ENCODE measurements at places on chromosomes 5 and 9.

DNA sequence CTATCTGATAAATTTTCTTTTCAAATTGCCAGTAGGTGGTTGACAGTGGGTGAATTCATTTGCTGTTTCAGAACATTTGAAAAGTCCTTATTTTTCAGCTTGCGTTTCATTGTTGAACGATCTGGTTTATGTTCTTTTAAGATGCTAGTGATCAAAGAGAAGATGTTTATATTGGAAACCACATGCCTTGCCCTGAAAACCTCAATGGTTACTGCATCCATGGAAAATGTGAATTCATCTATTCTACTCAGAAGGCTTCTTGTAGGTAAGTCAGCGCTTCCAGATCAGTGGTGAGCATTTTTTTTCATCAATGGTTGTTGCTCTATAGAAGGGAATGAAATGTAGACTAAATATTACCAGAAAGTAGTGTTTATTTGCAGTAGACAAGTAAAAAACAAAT is 16.6 kb upstream of the CAVIN4 start:
- no peaks in the 10 kb centered on the region for H3K36me3 ChIP-seq
- DNase-seq = no peak
- H3K27me3 ChIP-seq = no peaks in the 10 kb centered on the region
- no peak overlapping the region for H3K27ac ChIP-seq

GRCh38 chr5:169218176-169218575 is 82.8 kb downstream of the SLIT3 start:
- H3K4me3 ChIP-seq = no peak overlapping the region
- DNase-seq = no peak
- peaks cover 5% of the 10 kb centered on the region for H3K4me1 ChIP-seq
- H3K27ac ChIP-seq = peak overlapping the region; percentile 32
- H3K36me3 ChIP-seq = no peaks in the 10 kb centered on the region
- no peaks in the 10 kb centered on the region for H3K27me3 ChIP-seq

DNA sequence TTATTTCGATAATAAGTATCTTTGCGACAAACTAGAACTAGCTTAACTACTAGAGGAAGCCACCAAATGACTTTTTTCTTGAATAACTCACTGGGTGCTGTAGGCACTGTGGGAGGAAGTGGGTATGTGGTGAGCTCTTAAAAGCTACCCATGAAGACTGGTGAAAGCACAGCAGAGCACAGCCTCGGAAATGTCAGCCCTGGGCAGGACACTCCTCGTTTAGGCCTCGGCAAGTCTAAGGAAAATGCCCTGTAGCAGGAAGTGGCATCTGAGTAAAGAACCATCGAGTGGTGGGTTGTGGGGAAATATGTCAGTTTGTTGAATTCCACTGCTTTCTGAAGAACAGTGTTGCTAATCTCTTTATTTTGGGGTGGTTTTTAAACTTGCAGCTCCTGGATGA is 44.0 kb upstream of the NCS1 start:
- no peaks in the 10 kb centered on the region for H3K27me3 ChIP-seq
- no peak for DNase-seq

- no peaks in the 10 kb centered on the region for H3K4me1 ChIP-seq
- H3K27ac ChIP-seq = no peak overlapping the region
- H3K27me3 ChIP-seq = no peaks in the 10 kb centered on the region
- DNase-seq = no peak
- H3K36me3 ChIP-seq = no peaks in the 10 kb centered on the region
Measured at GRCh38 chr5:151357097-151357496, 9.7 kb upstream of the SLC36A2 start.

DNA sequence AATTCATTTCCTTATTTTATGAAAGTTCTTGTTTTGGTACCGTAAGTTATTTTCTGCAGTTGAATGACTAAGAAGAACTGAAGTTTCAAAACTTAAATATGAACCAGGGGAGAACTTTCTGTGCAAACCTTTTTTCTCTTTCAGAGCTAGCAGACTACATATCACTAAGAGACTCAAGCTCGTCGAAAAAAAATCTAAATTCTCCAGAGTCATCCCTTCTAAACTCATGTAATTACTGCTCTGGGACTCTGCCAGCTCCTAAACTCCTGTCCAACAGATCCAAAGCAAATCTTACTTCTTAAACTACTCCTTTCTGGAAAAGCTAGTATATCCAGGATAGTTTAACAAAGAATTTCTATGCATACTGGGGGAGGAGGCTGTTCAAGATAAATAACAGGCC is 87.0 kb upstream of the NR5A1 start:
- no peak for DNase-seq
- H3K4me1 ChIP-seq = no peaks in the 10 kb centered on the region
- H3K36me3 ChIP-seq = no peaks in the 10 kb centered on the region
- no peak overlapping the region for H3K4me3 ChIP-seq

- H3K36me3 ChIP-seq = no peaks in the 10 kb centered on the region
- no peak overlapping the region for H3K27ac ChIP-seq
- no peaks in the 10 kb centered on the region for H3K27me3 ChIP-seq
- no peaks in the 10 kb centered on the region for H3K4me1 ChIP-seq
- no peak for DNase-seq
Measured at GRCh38 chr9:113695440-113695851, 180.7 kb upstream of the ZNF618 start.

DNA sequence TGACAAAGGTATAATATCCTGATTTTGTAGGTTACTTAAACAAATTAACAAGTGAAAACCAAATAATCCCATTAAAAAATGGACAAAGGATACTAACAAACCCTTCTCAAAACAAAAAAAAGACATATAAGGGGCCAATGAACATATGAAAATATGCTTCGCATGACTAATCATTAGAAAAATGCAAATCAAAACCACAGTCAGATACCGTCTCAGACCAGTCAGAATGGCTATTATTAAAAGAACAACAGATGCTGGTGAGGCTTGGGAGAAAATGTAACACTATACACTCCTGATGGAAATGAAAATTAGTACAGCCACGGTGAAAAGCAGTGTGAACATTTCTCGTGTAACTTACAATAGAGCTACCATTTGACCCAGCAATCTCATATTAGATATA is 1542.2 kb upstream of the CDH9 start:
- DNase-seq = no peak
- no peaks in the 10 kb centered on the region for H3K4me1 ChIP-seq
- no peak overlapping the region for H3K4me3 ChIP-seq
- H3K27ac ChIP-seq = no peak overlapping the region
- no peaks in the 10 kb centered on the region for H3K36me3 ChIP-seq

GRCh38 chr5:96968614-96969013 is 32.7 kb downstream of the LNPEP start:
- no peaks in the 10 kb centered on the region for H3K27me3 ChIP-seq
- H3K27ac ChIP-seq = no peak overlapping the region
- DNase-seq = no peak
- H3K4me1 ChIP-seq = no peaks in the 10 kb centered on the region
- H3K4me3 ChIP-seq = no peak overlapping the region

DNA sequence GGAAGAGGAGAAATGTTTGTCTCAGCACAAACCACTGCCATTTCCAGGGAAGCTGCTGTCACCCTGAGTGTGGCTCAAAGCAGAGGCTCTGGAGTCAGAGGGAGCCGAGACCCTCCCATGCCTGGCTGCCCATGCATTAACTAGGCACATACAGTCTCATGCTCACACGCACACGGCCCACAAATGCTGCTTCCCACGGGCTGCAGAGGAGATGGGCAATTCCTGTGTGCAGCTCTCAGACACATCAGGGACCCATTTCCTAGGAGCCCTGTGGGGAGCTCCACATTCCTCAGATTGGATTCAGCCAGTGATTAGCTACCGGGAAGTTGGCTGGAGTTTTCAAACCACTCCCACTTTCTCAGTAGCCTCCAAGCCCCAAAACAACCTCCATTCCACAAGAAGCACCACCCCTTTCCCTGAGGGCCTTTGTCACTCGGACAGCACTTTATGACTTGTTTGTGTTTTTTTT is 9.1 kb upstream of the PTGES start:
- H3K27ac ChIP-seq = peak overlapping the region; percentile 91
- no peaks in the 10 kb centered on the region for H3K36me3 ChIP-seq
- no peaks in the 10 kb centered on the region for H3K27me3 ChIP-seq
- no peak for DNase-seq
- peaks cover 5% of the 10 kb centered on the region for H3K4me1 ChIP-seq
- no peak overlapping the region for H3K4me3 ChIP-seq

GRCh38 chr5:10268100-10268499 is 18.0 kb downstream of the CCT5 start:
- H3K4me3 ChIP-seq = no peak overlapping the region
- H3K4me1 ChIP-seq = no peaks in the 10 kb centered on the region
- no peak overlapping the region for H3K27ac ChIP-seq
- H3K27me3 ChIP-seq = no peaks in the 10 kb centered on the region

DNA sequence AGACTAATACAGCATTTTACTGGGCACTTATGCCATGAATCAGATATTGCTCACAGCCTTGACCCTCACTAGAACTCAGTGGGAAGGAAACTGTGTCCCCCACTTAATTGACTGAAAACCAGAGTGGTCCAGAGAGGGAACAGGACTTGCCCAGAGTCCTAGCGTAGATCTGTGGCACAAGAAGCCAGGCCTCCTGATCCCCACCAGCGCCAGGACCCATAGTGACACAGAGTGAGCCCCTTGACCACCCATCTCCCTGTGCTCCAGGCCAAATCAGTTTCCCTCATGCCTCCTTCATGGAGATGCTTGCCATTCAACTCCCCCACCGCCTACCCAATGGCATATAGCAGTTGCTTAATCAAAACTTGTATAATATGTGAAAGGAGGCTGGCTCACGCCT is 8.3 kb downstream of the KIF12 start:
- DNase-seq = no peak
- no peaks in the 10 kb centered on the region for H3K4me1 ChIP-seq
- H3K4me3 ChIP-seq = no peak overlapping the region
- H3K27me3 ChIP-seq = no peaks in the 10 kb centered on the region
